ENCODE measurements at places on chromosomes 12 and 14. TPM values are rescaled to one million over a fixed set of nuclear protein-coding genes. Genes with fewer than 3 reads are reported as not detected.

GPHN gene
- total RNA-seq: 24.4 TPM

MYH6 gene
- not detected for total RNA-seq

LBHD2 gene
- not detected for total RNA-seq

HHIPL1 gene
- 4.2 TPM for total RNA-seq

DNA sequence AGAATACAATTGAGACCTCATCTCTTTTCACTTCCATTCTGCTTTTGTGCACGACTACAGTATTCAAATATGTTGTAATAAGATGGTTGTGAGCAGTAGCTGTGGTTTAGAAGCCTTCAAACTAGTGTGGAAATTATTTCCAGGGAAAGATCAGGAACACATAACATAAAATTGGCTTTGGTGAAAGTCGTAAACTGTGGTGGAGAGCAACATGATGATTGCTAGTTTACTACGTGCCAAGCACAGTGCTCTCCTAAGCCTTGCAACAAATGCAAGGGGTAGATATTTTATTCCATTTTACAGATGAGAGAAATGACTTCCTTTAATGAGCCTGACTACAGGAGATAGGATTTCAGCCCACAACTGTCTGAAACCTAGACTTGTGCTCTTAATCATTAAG is 172.4 kb upstream of the LMNTD1 start:
- DNase-seq: no peak

GRCh38 chr12:72296389-72296788 is 24.2 kb downstream of the TRHDE start:
- DNase-seq: no peak

DNA sequence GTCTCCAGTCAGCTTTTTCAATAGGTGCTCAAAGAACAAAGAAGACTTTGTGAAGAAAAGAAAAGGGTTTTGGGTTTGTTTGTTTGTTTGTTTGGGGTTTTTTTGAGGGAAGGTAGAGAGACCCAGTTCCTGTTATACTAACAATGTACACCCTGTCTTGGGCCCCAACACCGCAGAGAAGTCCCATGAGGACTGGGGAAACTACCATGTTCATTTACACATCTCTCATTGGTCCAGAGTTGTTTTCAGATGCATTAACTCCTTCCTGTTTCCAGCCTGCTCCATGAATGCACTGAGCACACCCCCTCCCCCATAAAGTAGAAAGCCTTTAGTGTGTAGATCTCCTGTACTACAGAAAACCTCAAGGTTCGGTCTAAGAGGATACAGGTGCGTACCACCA is 51.1 kb upstream of the SLC8A3 start:
- no peak for DNase-seq

WASHC4 gene
- 78.4 TPM for total RNA-seq

OAS2 gene
- total RNA-seq: 8.4 TPM

ASCL1 gene
- not detected for total RNA-seq

- DNase-seq: no peak
These were observed 284.2 kb downstream of the ADAMTS20 start for GRCh38 chr12:43267818-43268217.

GRCh38 chr14:61505815-61506809 is 184.7 kb downstream of the PRKCH start:
- no peak for DNase-seq

DNA sequence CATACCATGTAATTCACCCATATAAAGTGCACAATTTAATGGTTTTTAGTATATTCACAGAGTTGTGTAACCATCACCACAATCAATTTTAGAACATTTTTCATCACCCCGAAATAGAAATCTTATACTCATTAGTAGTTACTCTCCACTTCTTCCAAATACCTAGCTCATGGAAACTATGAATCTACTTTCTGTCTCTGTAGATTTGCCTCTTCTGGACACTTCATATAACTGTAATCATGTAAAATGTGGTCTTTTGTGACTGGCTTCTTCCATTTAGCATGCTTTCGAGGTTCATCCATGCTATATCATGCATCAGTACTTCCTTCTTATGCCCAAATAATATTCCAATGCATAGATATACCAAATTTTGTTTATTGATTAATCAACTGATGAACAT is 10.8 kb downstream of the DNAI7 start:
- no peak for DNase-seq

DNA sequence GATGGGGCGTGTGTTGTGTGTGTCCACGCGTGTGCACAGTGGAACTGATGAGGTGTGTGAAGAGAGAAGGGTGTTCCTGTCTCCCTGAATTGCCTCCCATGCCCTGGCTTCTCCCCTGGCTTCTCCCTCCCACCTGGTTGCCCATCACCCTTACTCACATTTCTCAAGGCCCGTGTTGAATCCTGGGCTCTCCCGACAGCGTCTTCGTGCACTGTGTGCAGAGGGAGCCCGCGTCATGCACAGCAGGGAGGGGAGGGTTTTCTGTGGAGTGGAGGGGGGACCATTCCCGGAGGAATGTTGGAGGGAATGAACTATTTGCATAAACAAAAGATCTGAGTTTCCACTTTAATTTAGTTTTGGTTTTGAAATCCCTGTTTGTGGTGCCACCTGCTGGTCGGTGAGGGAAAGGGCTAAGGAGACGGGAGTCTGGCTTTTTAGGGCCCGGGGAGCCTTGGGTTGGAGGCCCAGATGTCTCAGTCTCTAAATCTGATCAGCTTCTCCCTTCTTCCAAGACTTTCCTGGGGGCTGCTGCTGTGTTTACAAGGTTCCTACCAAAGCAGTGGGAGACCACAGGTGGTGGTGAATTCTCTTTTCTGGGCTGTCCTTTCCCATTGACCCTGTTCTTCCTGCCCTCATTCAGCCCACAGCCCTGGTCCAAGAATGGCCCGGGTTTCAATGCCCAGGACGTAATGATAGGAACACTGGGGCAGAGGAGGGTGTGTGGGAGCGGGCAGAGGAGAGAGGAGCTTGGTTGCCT is at the start of gene C1R:
C1R (minus strand) TSS at position 217 of the 757 bp plus-strand sequence; CDS start at position 160, 57 bp downstream.
- peak; percentile 92 for DNase-seq

CLEC7A gene
- 32.4 TPM for total RNA-seq

KANSL2 gene
- total RNA-seq: 27.0 TPM

- no peak for DNase-seq
These were observed 5.8 kb downstream of the RAB21 start for GRCh38 chr12:71760471-71760870.

- DNase-seq: no peak
These were observed 391 bp downstream of the SERPINA4 start for GRCh38 chr14:94561656-94562010.

POLE2 gene
- total RNA-seq: 2.0 TPM

DNA sequence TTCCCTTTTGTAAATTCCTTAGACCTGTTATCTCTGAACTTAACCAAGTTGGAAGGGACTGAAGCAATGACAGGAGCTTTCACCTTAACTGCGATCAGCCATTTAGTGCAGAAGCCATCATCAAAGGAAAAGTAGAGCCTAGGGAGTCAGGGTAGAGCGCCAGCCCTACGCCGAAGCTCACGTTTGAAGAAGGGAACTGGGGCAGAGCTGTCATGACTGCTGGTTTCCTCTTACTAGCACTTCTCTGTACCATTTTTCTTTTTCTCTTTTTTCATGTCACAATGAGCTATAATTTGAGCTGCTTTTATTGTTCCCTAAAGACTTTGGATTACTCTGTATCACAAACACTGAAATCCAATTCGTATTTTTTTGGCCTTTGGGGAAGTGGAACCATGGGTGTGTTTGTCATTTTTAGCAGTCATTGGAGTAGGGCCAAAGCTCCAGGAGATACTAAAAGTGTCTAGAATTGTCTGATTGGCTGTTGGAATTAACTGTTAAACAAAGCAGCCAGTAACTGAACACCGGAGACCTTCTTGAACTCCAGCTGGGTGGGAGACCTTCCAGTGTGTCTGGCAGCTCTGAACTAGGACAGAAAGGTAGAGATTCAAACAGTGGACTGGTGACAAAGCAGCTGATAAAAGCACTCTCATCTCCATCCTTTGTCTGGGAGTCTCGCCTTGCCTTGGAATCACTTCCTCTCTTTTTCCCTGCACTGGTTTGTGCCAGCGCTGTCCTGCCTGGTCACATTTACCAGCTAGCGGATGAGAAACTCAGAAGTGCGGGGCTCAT is 9.1 kb downstream of the MTRFR start:
- DNase-seq: no peak

GRCh38 chr12:3122841-3123678 is 45.9 kb downstream of the TSPAN9 start:
- no peak for DNase-seq

DNA sequence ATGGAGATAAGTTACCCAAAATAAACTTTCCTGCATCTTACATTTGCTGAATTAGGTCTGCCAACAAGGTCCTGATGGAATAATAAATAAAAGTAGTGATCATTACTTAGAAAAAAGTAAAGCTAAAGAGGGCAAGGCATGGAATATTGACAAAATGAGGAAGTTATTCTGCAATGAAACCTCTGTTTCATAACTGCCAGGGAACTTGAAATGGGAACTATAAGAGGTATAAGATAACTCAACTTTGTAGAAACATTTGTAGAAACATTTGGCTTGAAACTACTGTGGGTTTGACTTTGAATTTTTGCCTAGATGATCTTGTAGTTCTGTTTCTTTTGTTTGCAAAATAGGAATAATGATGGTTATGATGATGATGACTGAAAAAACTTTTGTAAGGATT is 18.7 kb upstream of the YBX3 start:
- no peak for DNase-seq

Data from sciatic nerve (tissue), 2 donors.